ENCODE measurements at places on chromosomes 2 and 18. TPM values are rescaled to one million over a fixed set of nuclear protein-coding genes. Genes with fewer than 3 reads are reported as not detected.
A peak's percentile ranks its signal among the peaks of the same experiment; 100 is the strongest.

DNA sequence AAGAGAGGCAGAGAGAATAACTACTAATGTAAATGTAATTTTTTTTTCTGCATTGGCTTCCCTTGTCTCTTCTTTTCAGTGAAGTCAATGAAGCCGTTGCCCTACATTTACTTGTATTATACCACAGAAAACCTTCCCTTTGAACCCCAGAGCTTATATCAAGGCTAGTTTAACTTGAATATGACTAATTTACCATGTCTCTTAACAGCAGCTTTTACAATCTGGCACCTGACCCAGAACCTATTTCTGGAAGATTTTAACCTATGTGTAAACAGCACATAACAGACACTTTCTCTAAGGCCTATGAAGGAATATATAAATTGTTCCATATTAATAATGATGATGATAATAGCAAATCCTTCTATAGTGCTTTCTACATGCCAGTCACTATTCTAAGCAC is 580.5 kb upstream of the NXPH2 start:
- DNase-seq: no peak

DNA sequence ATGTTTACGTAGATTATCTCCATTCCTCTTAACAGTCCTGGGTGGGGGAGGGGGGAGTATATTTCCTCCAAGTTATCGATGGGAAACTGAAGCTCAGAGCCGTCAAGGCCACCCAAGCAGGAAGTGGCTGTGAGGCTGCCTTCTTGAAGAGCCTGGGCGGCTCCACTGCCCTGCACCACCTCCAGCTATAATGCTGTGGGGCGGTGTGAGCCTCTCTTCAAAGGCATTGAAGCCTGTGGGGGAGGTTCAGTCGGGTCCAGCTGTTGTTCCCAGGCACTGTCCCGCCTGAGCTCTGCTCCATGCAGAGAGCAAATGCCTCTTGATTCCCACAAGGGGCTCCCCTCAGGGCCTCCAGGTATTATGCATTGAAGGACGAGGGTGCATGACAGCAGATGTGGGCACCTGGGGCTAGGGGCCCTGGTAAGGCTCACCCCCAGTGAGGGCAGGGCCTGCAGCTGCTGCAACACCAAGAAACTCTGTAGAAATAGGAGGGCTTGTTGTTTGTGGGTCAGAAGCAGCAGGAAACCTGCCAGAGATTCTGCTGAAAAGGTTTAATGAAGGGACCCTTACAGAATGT is 29.5 kb upstream of the LAPTM4A start:
- DNase-seq: no peak

DNA sequence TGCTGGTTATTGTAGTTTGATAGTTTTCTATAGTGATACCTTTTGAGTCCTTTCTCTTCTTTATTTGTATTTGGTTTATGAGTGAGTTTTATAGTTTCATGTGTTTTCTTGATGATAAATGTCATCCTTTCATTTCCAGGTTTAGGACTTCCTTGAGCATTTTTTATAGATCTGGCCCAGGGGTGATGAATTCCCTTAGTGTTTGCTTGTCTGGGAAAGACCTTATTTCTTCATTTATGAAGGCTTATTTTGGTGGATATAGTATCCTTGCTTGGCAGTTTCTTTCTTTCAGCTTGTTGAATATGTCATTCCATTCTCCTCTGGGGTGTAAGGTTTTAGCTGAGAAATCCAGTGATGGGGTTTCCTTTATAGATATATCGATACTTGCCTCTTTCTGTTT is 53.9 kb downstream of the OTX1 start:
- no peak for DNase-seq

DNA sequence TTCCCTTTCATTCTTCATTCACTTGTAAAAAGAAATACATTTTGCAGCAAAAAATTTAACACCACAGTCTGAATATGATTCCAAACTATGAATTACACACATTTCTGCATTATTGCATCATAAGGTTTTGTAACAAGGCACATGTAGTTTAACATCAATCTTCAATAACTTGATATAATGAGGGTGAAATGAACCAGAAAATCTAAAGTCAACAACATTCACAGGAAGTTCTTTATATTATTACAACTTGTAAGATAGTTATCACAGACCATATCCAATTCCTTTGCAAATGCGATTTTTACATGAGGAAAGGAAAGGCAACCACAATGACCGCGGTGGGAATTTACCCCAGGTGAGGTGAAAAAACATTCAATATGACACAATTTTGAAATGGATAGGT is 213.3 kb downstream of the NAPG start:
- peak; percentile 47 for DNase-seq

GRCh38 chr2:230949966-230950873 is 25.2 kb upstream of the GPR55 start:
- DNase-seq: no peak

DNA sequence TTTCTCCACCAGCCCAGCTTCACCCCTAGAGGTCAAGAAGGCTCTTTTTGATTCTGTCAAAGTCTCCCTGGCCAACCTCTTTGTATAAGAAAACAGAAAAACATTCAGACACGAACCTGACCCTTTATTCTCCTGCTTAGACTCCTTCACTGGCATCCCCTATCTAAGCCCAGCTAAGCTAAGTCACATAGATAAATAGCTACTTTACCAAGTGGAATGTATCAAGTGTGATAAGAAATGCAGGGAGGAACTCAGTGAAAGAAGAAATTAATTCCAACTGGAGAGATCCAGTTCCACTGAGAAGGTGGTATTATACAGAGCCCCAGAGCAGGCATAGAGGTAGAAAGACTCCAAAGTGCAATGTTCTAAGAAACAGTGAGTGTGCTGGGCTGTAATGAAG is 489.5 kb downstream of the TNS1 start:
- no peak for DNase-seq

GRCh38 chr2:237639836-237640220 is 12.4 kb downstream of the LRRFIP1 start:
- no peak for DNase-seq

- no peak for DNase-seq
Observed at GRCh38 chr2:235639428-235639773, 145.6 kb downstream of the AGAP1 start.

- no peak for DNase-seq
Observed at GRCh38 chr18:2654928-2655177, 673 bp upstream of the SMCHD1 start.

DNA sequence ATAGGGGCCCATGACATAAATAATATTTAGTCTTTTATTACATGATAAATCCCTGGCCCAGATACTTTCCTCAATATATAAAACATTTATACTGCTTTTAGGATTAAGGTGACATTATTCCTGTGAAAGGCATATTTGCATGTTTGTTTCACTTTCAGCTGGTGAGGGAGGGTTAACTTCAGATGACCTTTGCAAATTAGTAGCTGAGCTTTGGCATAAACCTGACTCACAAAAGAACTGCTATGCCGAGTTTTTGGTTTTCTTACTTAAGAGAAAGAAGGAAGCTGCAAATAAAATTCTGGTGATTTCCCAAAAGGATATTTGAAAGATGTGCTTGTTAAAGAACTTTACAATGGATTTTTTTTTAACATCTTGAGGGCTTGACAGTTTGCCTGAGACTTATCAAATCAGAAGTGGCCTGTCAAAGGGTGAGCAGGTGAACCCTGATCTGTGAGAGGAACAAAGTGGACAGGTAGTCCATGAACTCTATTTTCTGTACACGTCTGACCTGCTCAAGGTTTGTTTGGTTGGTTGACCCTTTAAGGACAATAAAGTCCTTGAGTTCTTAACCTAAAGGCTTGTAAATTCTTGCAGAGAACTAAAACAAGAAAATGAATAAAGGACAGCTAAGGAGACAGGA is 93.5 kb downstream of the FAM124B start:
- no peak for DNase-seq

DNA sequence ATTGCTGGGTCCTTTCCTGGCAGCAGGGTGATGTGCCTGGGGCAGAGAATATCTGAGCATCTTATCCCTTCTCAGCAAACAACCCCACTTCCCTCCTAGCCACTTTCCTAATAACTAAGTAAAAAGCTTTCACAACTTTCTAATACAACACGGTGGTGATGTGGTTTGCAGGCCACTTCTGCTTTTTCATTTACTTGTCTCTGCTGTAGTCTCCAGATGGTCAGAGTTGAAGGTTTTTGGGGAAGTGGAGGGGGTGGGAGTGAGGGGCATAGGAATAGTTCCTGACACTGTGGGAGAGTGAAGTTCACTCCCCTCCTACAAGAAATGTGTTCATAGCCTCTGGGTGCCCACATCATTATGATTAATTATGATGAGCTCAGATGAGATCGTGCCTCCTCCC is 11.6 kb downstream of the OXER1 start:
- DNase-seq: no peak

DNA sequence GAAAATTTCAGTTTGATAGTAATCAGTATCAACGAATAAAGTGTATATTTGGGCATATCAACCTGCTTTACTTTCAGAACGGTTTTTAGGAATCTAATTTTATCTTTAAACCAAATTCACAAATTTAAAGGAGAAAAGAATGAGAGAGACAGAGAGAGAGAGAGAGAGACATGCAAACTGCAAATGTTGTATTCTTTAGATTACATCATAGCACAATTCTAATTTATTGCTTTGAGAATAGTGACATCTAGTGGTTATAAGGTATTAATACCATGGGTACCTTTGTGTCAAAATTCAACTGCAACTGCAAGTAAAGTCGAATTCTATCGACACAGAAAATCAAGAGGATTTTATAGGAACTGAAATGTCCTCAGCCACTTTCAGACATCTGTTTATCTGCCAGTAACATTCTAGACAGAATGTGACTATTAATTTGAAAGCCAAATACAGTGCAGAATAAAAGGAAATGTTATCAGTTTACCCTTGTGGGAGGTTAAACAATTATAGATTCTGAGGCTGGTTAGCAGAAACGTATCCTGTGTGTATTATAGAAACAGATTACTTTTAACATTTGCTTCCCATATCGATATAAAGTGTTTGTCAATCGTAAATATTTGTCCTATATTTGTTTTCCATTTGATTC is 529.8 kb upstream of the VRK2 start:
- peak; percentile 51 for DNase-seq

- DNase-seq: no peak
Observed at GRCh38 chr2:134099273-134099672, 154.6 kb upstream of the MGAT5 start.

DNA sequence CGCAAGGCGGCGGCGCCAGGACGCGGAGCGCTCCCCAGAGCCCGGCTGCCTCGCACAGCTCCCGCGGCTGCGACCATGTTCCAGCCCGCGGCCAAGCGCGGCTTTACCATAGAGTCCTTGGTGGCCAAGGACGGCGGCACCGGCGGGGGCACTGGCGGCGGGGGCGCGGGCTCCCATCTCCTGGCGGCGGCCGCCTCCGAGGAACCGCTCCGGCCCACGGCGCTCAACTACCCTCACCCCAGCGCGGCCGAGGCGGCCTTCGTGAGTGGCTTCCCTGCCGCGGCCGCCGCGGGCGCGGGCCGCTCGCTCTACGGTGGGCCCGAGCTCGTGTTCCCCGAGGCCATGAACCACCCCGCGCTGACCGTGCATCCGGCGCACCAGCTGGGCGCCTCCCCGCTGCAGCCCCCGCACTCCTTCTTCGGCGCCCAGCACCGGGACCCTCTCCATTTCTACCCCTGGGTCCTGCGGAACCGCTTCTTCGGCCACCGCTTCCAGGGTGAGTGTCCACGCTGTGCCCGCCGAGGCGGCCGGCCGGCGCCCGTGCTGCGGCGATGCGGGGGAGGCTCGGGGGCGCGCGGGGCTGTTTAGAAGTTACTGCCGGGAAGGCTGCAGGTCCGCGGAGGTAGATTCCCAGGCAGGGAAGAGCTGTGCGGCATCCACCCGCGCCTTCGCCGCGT is 696 bp downstream of the EMX1 start:
- DNase-seq: no peak

DNA sequence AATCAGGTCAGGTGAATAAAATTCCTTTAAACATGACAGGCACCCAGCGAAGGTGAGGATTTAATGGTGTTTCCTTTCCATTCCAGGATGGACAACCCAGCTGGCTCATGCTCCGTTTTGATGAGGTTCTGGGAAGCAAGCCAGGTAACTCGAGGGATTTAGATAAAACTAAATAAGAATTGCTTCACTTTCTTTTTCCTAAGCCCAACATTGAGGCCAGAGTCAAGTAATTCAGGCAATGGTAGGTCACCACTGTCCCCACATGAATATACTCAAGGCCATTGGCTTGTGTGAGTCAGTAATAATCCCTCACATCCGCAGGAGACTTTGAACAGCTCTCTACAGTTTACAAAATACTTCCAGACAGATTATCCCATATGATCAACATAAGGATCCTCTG is 16.2 kb upstream of the LRATD1 start:
- no peak for DNase-seq

GRCh38 chr2:206993964-206994363 is 54.6 kb downstream of the CPO start:
- peak; percentile 14 for DNase-seq

GRCh38 chr2:38037757-38038621 is 38.0 kb downstream of the CYP1B1 start:
- peak; percentile 19 for DNase-seq

DNA sequence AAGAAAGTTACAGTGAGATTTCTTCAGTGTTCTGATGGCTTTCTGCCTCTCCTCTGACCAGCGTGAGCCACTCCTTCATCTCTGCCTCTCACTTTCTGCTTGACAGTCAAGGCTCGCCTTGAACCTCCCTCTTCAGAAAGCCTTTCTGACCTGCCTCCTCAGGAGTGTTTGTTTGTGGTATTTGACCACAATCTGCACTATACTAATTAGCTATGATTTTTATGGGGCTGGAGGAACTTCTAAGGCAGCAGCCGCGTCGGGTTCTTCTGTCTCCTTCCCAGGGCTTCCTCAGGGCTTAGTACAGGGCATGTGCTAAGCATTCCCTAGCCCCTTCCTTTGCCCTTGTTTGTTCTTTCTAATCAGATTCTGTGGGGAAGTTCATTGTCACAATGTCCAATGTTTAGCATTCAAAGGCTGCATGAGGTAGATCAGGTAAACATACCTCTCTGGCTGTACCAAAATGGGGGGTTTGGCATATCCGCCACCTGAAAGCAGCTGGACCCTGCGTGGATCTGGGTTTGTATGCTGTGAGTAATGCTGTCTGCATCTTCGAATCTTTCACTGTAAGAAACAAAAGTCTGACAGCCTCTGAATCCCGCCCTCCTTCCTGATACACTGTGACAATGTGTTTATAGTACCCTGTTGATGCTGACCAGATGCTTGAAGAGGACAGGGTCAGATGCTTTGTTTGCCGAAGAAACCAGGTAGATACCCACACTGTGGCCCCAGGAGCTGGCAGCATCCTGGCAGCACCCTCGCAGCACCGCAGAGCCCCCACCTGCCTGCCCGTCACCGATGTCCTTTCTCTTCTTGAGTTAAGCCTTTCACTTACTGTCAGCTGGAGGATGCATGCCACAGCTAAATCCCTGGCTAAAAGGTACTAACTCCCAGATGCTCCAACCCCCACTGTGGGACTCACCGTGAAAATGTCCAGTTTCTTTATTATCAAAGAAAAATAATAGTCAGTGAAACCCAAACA is 260.8 kb upstream of the HDAC4 start:
- DNase-seq: no peak

GRCh38 chr2:160741271-160741670 is 247.7 kb upstream of the RBMS1 start:
- no peak for DNase-seq

The CYS1 gene
- 0.43 TPM for total RNA-seq

The AFG3L2 gene
- total RNA-seq: 71.1 TPM

The DSC1 gene
- total RNA-seq: 0.09 TPM

The CYP27A1 gene
- 2.0 TPM for total RNA-seq

The NDC80 gene
- total RNA-seq: 71.7 TPM

The CIDEA gene
- not detected for total RNA-seq

The ALPG gene
- 1.2 TPM for total RNA-seq

The TRABD2A gene
- 0.88 TPM for total RNA-seq

The OTOF gene
- total RNA-seq: not detected

The MYOM1 gene
- total RNA-seq: 1.3 TPM

The PLCL1 gene
- total RNA-seq: not detected

The LHCGR gene
- total RNA-seq: not detected

The LOXHD1 gene
- total RNA-seq: not detected

The ALK gene
- total RNA-seq: not detected

The DLGAP1 gene
- not detected for total RNA-seq

Measured in PC-9 (cell line).